ENCODE measurements at places on chromosomes 5 and 9.

GRCh38 chr9:69193685-69194032 lies 19.6 kb downstream of the TJP2 start:
- DNase-seq: no peak

DNA sequence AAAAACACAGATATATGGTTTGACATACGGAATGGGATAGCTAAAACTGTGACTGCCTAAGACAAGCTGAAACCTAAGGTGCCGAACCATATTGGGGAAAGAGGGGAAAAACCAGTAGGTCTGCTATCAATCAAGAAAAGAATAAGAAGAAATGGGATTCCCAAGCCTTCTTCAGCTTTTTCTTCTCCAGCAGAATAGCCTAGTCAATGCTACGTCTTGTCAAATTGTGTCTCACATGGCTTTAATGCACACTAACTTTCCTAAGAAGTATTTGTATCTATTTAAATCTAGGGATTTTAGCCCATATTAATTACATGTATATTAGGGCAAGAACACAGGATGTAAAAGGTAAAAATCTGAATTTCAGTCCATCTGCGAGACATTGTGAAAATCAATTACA lies 797 bp upstream of the FBXO38 start:
- DNase-seq: no peak

GRCh38 chr9:130378875-130379648 lies 65.7 kb upstream of the ASS1 start:
- no peak for DNase-seq

- DNase-seq: peak; percentile 23
Measured at GRCh38 chr5:134077926-134078580, 36.4 kb upstream of the TCF7 start.

- no peak for DNase-seq
Measured at GRCh38 chr5:78647351-78647818, 1.2 kb downstream of the LHFPL2 start.

GRCh38 chr5:138657360-138657759 lies 82.2 kb upstream of the HSPA9 start:
- DNase-seq: no peak

DNA sequence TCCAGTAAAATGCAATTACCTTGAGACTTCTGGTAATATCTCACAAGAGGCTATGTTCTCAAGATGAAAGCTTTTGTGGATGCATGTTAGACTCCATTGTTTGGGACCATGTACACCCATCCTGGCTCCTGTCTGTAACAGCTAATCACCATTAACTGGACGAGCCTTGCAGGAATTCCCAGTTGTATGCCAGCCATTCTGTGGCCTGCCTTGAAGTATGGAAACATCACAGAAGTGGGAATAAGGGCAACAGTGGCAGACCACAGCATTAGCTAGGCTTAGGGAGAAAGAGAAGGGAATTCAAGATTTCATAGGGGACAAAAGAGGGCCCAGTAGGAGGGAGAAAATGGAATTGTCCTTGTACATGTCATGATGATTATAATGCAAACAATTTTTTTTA lies 79.0 kb downstream of the RORB start:
- DNase-seq: no peak

DNA sequence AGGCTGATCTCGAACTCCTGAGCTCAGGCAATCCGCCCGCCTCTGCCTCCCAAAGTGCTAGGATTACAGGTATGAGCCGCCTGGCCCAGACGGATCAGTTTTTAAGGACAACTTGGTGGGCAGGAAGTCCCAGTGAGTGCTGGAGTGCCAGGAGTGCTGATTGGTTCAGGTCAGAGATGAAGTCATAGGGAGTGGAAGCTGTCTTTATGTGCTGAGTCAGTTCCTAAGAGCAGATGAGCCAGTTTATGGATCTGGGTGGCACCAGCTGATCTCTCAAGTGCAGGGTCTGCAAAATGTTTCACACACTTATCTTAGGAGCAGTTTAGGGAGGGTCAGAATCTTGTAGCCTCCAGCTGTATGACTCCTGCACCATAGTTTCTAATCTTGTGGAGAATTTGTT lies 292.1 kb upstream of the ELAVL2 start:
- no peak for DNase-seq

DNA sequence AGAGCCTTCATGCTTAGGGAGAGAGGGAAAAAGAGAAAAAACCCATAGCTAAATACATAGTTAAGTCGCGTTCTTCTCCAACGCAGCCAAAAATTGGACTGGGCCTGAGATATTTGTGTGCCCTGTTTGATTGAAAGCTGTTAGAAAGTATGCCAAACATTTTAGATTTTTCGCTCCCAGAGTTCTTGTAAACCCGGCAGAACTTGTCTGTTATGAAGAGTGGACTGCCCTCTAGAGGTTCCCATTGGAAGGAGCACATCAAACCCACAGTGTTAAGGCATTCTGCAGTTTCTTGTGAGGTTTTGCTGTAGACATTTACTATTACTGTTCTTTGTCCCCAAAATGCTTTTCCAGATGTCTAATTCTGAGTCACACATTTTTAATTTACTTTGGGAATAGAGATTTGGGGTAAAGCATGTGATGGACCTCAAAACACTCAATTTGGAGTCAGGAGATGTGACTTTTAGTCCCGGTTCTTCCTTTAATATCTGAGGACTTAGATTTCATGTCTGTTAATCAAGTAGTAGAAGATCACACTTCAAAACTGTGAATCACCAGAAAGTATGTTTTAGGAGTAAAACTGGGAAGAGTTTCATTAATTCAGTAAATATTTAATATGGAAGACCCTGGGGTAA lies 96.6 kb downstream of the PCSK1 start:
- peak; percentile 42 for DNase-seq

- no peak for DNase-seq
Measured at GRCh38 chr5:170818232-170818631, 34.7 kb downstream of the GABRP start.

GRCh38 chr5:177113566-177114424 lies 19.8 kb upstream of the NSD1 start:
- DNase-seq: peak; percentile 79

GRCh38 chr5:143456952-143457547 lies 53.6 kb upstream of the NR3C1 start:
- no peak for DNase-seq

- DNase-seq: no peak
Measured at GRCh38 chr9:24479361-24480059, 66.2 kb downstream of the IZUMO3 start.

DNA sequence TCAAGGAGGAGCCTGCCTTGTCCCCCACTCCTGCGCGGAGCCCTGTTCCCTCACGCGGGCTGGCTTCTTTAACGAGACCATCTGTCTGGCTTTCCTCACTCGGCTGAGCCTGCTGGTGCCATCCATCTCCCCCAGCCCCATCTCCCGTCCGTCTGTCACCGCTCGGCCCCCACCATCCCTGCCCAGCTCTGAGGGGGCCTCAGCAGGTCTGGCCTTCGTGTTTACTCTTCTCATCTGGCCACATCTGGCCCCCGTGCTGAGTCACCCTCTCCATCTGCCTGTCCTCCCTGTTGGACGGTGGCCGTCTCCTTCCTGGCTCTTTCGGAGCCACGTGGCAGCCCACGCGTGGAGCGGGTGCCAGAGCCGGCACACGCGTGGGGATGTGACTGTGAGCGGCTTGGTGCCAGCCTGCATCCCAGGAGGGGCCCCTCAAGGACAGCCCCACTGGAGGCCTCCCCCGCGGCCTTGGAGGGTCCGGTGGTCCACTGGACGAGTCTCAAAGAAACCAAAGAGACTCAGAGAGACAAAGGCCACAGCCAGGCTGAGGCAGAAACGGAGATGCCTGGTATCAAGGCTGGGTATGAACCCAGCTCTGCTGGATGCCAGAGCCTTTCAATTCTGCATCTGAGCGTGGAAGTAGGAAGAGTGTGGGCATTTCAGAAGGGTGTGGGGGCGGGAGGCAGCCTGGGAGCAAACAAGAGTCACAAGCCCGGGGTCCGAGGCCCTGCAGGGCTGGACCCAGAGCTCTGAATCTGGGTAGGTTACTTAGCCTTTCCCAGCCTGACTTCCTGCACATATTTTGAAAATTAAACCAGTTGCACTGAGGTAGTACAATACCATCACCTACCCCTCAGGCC lies 76.7 kb upstream of the UNC5A start:
- no peak for DNase-seq

- peak; percentile 56 for DNase-seq
Measured at GRCh38 chr5:140346348-140347221, at the start of gene HBEGF. Gene HBEGF (minus strand): TSS chr5:140346603. CDS start chr5:140346328, 275 bp downstream.

DNA sequence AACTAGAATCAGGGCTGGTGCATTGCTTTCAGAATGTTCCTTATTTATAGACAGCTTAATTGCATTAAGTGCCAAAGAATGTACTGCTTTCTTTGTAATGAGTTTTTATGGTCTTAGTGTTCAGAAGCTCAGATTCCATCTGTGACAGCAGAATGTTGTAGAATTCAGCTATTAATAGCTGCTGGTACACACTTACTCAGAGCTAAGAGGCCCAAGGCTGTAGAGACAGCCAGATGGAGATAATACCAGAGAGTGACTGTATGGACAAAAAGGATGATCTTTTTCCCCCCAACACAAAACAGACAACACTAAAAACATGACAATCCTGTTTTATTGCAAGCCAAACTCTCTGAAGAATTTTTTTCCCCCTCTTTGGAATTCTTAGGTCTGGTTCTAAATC lies 50.2 kb downstream of the PPP2R2B start:
- DNase-seq: no peak

DNA sequence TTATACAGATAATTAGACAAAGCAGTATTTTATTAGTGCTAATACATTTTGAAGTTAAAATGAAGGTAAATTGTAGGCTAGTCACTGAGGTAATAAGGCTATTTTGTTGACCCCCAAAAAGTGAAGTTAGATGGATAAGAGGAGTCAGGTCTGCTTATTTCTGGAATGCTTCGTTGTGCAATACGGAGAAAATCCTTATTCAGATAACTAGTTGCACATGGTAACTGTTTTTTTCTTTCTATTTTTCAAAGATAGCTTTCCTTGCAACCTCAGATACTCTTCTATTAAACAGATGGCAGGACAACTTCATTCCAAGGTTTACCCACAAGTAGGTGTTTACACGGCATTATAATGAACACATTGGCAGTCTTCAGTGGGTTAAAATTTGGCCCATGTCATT lies 101.1 kb downstream of the TMEM174 start:
- no peak for DNase-seq

DNA sequence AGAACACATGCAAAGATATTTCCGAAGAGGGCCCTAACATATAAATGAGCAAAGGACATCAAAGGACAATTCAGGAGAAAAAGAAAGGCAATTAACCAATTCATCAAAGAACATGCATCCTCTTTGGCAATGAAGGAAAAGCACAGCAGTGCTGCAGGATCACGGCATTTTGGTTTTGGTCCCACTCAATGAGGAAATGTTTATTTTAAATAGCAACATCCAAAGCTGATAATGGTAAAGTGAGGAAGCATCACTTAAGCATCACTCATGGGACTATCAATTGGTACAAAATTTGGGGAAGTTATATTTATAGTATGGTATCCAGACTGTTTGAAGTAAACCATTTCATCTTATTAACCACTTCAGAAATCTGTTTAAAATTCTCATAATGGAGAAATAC lies 5.5 kb upstream of the CXCL14 start:
- no peak for DNase-seq

GRCh38 chr9:36676778-36677485 lies 104.2 kb downstream of the MELK start:
- no peak for DNase-seq

DNA sequence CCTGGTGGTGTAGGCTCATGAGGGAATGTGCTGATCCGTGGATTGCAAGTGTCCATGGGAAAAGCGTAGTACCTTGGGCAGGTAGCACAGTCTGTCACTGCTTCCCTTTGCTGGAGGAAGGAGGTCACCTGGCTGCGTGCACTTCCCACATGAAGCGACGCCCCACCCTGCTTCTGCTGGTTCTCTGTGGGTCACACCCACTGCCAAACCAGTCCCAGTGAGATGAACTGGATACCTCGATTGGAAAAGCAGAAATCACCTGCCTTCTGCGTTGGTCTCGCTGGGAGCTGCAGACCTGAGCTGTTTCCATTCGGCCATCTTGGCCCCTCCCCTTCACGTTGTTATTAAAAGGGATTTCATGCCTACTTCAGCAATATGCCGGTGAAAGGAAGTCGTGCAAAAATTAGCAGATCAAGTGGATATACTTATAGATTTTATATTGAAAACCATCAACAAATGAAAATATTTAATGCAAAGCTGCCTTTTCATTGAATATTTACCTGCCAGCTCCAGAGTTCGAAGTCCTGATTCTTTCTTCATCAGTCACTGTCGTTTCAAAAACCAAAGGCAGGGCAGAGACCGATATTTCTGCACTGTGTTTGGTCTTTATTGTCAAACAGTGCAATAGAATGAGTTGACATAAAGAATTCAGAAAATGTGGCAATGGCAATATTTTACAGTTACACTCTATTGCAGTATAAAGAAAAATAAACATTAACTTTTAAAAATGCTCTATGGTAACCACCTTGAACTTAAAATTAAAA lies 123.2 kb downstream of the JAKMIP2 start:
- DNase-seq: no peak

- DNase-seq: no peak
Measured at GRCh38 chr9:134028575-134029247, 3.4 kb downstream of the BRD3OS start.

DNA sequence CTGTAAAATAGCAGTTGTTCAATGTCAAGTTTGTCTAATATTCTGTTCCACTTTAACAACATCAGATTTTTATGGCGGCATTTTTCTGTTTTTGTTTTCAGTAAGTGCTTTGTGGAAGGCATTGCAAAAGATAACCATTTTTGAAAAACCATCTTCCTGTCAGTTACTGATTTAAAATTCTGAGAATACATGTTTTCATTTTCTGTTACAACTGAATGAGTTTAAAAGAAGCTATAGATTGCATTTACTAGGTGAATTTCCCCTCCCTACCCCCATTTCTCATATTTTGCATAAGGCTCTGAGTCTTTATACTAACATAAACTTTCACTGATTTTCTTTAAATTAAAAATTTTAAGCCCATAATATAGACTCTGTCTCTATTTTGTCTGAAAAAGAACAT lies 4.6 kb upstream of the ERAP2 start:
- no peak for DNase-seq

GRCh38 chr9:123365881-123366528 lies 10.0 kb downstream of the CRB2 start:
- no peak for DNase-seq

DNA sequence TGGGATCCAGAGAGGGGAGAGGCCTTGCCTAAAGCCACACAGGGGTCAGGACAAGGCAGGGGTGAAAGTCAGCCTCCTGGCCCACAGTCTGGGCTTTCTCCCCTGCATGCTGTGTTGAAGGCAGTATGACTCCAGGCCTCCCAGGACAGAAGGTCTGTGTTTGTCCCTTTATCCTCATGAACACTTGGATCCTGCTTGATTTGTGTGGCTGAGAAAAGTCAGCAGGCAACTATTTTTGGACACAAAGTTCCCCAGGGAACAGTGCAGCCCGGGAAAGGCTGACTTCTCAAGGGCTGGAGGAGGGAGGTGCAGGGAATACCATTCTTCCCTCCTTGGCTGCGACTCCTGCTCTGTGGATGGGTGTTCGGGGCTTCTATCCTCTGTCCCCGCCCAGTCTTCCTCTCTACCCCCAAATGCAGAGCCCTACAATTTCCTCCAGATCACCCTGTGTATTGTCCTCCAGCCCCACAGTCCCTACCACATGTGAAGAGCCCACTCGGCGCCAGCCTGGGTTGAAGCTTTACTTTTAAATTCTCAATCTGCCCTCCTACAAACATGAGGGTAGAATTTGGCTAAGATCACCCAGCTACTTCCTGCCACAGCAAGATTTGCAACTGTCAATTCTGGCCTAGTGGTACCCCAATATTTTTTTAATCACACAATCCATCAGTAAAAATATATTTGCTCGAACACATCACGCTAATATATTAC lies 4.1 kb downstream of the AKNA start:
- no peak for DNase-seq

- DNase-seq: no peak
Measured at GRCh38 chr5:3601061-3601710, 5.6 kb downstream of the IRX1 start.

All from stimulated activated CD4-positive, alpha-beta T cell treated with anti-CD3 and anti-CD28 coated beads, Interleukin-4, amount 100 ng/mL, for 1 hour (primary cell).